ENCODE measurements at places on chromosomes 16 and 17. TPM values are rescaled to one million over a fixed set of nuclear protein-coding genes. Genes with fewer than 3 reads are reported as not detected.

DNA sequence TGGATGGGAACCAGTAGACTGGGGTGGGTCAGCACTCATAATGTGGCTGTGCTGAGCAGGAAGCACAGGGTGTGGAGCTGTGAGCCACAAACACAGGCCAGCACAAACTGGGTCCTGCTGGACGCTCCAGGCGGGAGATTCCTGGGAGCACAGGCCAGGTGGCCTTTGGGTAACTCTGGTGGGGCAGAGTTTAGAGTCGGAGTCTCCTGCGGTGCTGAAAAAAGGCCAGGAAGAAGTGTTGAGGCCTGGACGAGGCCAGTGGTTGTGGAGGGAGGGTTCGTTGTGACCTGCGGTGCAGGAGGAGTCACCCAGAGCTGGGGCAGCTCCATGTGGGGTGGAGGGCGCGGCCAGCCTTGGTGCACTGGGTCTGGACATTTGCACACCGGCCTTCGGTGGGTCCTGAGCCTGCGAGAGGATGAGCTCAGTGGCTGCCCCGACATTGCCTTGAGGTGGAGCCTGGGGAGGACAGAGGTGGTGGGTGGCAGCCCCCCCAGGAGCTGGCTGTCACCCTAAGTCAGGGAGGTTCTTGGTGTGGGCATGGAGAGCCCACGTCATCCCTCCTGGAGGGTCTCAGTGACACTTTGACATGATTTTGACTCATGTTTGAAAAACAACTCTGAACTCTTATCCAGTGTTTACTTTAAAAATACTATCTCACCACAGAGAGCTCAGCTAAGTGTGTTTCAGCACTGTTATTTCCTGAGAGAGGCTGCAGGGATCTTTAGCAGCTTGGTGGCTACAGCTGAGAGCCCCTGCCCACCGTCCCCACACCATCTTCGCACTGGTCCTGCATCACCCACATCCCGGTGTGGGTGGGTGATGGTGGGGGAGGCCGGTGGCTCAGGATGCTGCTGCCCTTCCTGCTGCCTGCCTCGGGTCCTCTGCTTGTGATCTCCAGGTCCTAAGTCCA, 98.7 kb downstream of the NPIPB11 start:
- DNase-seq = peak; percentile 58

- DNase-seq = no peak
Measured at GRCh38 chr17:72307836-72308235, 187.0 kb downstream of the SOX9 start.

- no peak for DNase-seq
Measured at GRCh38 chr16:57310801-57311200, 26.3 kb upstream of the PLLP start.

DNA sequence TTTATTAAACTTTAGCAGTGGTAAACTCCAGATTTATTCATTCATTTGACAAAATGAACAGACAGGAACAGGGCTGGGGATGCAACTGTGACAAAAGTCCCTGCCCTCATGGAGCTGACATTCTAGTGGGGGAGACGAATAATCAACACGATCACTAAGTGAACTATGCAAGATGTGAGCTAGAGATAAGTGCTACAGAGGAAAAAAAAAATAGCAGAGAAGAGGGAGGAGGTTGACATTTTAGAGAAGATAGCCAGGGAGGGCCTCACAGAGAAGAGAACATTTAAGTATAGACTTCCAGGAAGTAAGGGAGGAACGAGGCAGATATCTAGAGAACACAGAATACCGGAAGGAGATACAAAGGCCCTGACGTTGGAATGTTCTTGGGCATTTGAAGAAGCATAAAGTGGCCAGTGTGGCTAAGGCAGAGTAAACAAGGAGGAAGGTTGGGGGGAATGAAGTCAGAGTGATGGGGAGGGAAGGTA, 17.9 kb upstream of the AP1G1 start:
- DNase-seq = no peak

GRCh38 chr17:14209215-14209614, 27.4 kb downstream of the CDRT15 start:
- DNase-seq = no peak

- DNase-seq = peak; percentile 76
Measured at GRCh38 chr16:87002717-87003413, 314.3 kb downstream of the C16orf95 start.

- DNase-seq = no peak
Measured at GRCh38 chr16:75192606-75193264, 14.2 kb downstream of the CTRB2 start.

- DNase-seq = no peak
Measured at GRCh38 chr16:62657116-62657515, 620.9 kb upstream of the CDH8 start.

DNA sequence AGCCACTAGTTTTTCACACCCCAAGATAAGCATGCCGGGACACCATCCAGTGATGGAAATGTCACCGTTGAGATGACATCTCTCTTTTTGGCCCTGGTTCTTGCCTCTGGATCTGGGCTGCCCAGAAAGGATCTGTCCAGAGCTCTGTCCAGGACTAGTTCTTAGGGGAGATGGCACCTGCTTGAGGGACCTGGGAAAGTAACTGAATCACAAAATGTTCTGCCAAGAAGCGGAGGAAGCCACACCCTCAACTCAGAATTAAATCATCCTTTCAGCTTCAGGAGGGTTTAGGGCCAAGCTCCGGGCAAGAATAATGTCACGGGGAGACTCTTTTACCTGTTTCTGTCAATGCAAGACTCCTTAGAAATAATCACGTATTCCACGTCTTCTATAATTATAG, 248.6 kb downstream of the MAF start:
- no peak for DNase-seq

Gene ANKS3
- total RNA-seq = 27.2 TPM

Gene MVD
- total RNA-seq = 63.9 TPM

Gene IRX3
- 0.75 TPM for total RNA-seq

Gene HSD17B2
- total RNA-seq = not detected

Gene RCVRN
- total RNA-seq = not detected
